ENCODE measurements at places on chromosomes 16 and 17.

DNA sequence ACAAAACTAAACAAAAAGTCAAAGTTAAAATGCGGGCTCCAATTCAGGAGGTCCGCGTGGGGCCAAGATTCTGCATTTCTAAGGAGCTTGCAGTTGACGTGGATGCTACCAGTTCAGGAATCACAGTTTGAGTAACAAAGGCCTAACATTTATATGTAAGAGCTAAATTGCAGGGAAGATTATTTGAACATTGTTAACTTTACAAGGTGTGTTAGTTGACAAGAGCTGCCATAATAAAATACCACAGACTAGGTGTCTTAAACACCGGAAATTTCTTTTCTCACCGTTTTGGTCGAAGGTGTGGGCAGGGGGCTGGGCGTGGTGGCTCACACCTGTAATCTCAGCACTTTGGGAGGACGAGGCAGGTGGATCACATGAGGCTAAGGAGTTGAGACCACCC is 24.8 kb upstream of the CMIP start:
- DNase-seq = no peak

DNA sequence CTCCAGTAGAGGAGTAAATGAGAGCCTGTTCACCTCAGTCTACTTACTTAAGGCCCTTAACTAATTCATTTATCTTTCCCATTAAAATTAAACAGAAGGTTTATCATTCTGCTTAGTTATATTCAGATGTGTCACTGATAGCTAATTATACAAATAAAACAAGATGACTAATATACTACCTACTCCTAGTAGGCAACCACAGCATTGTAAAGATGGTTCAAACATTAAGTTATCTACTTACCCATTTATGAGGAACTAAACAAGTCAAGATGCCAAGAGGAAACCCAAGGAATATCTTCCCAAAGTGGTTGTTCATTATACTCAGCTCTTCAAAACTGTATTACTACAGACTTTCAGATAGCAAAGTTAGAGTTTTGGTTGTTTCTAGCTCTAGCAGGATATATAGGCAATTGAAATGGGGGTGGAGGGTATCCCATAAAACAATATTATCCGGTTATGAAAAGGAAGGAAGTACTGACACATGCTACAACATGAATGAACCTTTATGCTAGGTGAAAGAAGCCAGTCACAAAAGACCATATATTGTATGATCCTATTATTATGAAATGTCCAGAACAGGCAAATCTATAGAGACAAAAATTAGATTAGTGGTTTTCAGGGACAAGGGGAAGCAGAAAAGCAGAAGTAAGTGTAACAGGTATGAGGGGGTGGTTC is 56.5 kb downstream of the SPAG9 start:
- no peak for DNase-seq

- DNase-seq = no peak
Observed at GRCh38 chr17:74729866-74730265, 7.2 kb upstream of the RAB37 start.

DNA sequence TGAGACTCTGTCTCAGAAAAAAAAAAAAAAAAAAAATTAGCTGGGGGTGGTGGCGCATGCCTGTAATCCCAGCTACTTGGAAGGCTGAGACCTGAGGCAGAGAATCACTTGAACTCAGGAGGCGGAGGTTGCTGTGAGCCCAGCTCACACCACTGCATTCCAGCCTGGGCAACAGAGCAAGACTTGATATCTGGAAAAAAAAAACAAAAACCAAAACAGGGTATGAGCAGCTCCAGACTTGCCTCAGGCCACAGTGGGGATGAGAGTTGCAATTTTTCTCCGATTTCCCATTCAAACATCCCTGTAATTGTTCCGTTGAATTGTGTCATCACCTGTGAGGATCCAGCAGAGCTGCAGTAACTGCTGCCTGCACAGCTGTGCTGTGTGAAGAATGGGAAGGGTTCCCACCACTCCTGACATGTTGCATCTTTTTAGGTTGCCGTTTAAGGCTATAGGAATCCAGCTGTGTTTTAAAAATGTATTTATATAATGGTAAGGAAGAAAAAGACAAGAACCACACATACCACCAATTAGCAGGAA is 150.0 kb downstream of the VPS53 start:
- DNase-seq = no peak

DNA sequence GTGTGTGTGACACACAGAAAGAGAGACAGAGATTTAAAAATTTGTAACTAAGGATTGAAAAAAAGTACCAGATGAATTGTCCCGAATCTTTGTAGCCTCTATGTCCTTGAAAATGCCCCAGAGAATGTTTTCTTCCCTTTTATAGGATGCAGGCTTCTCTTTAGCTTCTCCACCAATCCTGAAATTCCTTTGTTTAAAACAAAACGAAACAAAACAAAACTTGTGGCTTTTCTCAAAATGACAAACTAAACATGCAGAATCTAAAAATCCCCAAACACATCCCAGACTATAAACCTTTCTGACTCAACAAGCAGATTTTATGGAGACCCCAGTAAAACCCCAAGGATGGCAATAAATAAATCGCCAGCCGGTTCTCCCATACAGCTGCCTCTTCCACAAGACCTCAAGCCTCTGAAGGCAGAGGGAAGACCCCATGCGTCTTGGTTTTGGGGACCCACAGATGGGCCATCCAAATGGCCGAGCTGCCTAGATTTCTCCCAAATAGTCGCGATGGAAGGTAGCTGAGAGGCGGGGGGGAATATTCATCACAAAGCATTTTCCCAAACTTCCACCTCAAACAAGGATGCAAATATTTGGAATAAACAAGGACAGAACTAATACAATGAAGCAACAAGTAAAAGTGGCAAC is 269.5 kb upstream of the FOXF1 start:
- no peak for DNase-seq

DNA sequence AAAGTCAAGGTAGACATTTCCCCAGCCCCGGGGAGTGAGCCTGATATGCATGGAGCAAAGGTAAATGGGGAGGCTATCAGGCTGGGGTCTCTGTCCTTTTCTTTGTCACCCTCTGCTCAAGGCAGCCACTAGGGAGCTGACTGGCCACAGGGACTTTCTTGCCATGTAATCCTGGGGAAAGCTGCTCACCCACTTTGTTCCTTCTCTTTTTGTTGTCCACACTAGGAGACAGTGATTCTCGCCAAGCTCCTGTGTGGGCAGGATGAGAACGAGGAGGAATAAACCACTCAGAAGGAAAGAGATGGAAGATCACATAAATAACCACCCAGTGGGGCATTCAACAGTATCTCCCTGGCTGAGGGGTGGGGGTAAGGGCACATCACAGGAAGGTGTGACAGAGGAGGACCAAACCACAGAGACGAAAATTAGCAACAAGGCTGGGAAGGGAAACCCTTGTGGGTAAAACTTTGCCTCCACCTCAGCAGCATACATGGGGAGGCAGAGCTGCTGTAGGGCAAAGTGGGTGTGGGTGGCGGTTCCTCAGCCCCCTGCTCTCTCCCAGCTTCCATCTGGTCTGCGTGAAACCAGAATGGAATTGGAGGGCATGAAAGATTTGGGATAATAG is 26.2 kb upstream of the CCL1 start:
- DNase-seq = peak; percentile 21

- DNase-seq = no peak
Observed at GRCh38 chr16:86898386-86898785, 320.0 kb downstream of the FOXL1 start.

DNA sequence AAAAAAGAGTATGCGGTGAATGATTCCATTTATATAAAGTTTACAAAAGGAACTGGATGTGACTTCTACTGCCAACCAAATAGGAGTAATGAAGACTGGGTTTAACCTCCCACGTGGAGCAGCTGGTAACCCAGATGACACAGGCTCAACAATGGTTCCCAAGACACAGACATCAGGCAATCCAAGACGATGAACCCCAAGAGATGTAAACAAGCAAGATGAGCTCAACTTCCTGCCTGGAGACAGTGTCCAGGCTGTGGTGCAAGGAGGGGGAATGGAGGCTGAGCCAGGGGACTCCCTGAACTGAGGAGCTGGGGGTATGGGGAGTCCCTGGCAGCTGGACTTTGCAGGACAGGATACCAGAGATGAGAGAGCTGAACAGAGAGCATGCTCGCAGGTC is 104.7 kb downstream of the LITAF start:
- no peak for DNase-seq

DNA sequence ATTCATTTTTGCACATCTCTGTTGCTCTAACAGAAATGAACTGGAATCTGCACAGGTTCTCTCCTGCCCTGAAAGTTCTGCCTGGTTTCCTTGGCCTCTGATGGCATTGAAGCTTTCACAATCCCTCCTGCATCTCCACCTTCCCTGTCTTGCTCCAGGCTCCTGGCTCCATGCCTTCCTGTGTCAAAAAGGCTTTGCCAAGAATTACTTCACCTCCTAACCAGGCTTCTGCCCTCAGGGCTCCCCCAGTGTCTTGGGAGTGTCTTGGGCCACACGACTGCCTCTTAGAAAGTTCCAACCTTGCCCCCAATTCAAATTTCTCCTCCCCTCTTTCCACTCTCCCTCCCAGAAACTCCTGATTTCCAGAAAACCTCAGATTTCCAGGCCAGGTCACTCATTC is 37.0 kb upstream of the DNAH9 start:
- no peak for DNase-seq

- DNase-seq = no peak
Observed at GRCh38 chr16:46848768-46849764, 18.1 kb upstream of the C16orf87 start.

DNA sequence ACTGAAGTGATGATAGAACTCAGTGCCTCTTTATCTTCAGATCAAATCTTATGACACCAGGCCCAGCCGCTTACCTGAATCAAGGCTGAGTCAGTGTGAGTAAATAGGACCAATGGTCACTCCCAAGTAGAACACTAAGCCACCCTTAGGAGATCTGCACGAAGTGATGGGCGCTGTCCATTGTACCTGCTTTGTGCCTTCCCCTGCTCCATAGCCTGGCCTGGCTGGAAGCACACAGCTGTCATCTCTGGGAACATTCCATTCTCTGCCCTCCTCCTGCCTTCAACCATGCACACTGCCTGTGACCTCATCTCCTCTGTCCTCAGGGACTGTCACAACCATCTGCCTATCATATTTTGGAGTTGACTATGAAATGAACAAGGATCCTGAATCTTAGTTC is 279.5 kb upstream of the ASIC2 start:
- no peak for DNase-seq

GRCh38 chr16:463071-463470 is 37.6 kb downstream of the RAB11FIP3 start:
- no peak for DNase-seq

GRCh38 chr17:15882777-15883176 is 62.2 kb upstream of the ADORA2B start:
- DNase-seq = no peak

GRCh38 chr16:58938811-58939210 is 204.7 kb upstream of the GOT2 start:
- DNase-seq = no peak

DNA sequence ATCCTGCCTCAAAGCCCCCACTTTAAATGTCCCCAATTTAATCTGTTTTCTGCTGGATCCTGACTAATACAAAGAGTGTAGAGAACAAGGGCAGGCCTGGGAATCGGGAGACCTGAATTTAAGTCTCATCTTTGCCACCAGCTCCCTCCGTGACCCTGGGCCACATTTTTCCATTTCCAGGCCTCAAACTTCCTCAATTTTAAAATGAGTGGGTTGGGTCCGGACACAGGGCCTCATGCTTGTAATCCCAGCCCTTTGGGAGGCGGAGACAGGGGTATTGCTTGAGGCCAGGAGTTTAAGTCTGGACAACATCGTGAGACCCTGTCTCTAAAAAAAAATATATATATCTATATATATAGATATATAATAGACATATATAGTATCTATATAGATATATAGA is 61.4 kb downstream of the SRL start:
- no peak for DNase-seq

GRCh38 chr16:22198547-22199293 is 7.4 kb upstream of the EEF2K start:
- no peak for DNase-seq

GRCh38 chr17:65198653-65199382 is 61.6 kb downstream of the RGS9 start:
- no peak for DNase-seq

DNA sequence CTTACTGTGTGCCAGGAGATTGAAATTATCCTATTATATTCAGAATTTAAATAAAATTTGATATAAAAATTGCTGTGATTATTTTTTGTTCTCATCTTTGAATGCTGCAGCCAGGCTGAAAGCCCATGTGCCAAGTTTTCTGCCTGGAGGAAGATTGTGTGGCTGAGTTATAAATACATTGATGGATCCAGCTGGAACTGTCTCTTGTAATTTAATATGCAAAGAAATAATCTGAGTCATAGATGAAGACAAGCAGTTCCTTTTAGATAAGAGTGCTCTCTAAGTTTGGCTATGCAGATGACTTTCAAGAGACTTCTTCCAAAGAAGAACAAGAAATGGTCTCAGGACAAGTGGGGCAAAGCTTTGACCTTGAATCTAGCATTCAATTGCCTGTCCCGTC is 871.0 kb downstream of the CDH11 start:
- DNase-seq = no peak

- DNase-seq = no peak
Observed at GRCh38 chr17:35315283-35315682, 58.1 kb downstream of the SLFN11 start.

DNA sequence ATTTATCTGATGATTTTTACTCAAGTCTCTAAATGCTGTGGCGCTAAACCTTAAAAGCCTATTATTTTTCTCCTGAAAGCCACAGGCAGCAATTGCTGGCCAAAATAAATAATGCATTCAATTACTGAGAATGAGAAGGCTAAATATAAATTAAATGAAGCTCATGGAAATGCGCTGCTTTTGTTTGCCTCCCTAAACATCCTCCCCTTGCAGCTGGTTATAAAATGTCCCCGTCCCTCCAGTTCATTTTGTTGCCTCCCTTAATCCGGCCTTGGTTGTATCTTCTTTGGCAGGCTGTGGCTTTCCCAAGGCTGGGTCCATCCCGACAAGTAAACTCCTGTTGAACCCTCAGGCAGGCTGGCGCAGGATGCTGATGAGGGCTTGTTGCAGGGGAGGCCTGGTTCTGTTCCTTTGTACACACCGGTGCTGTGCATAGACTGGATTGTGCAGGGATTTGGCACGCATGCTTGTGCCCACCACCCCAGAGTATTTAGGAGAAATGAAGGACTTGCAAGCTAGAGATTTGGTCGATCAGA is 62.7 kb downstream of the KNOP1 start:
- no peak for DNase-seq

DNA sequence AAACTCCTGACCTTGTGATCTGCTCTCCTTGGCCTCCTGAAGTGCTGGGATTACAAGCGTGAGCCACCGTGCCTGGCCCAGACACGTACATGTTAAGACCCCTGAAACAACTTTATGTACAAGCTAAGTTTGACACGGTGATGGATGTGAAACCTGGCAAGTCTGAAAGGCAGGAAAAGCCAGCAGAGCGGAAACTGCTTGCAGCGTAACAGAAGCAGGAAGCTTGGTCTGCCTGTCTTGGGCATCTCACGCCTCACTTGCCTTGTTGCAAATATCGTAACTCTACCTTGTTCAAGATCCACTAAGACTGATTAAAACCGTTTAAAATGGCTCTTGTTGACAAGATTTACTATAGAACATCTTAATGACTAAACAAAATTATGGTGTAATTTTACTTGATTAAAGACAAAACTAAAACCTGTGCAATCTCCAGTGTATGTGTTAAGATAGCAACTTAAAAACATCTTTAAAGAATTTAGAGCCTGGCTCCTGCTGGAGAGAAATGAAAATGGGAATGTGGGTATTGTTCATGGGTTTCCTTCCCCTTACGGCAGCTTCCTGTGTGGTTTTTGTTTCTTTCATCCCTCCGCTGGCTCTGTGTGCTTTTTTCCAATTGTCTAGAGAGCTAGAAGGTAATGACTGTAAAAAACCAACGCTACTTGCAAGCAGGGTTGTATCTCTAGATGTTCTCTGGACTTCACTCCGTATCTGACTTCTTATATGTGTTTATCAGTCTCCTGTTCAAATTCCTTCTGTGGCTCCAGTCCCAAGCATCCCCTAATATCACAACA is 477.6 kb downstream of the XYLT1 start:
- DNase-seq = peak; percentile 40

- DNase-seq = no peak
Observed at GRCh38 chr16:48961546-48961945, 320.1 kb downstream of the CBLN1 start.
